Heart right ventricle (tissue), 16 donors: ENCODE measurements at places on chromosomes 2 and 18. TPM values are rescaled to one million over a fixed set of nuclear protein-coding genes. Genes with fewer than 3 reads are reported as not detected.

ANKRD23 gene
- 2.6 TPM for total RNA-seq

SCYGR7 gene
- total RNA-seq, result not detected

GKN1 gene
- not detected for total RNA-seq

- DNase-seq, result peak; percentile 29
Observed at GRCh38 chr2:66575625-66576310, 140.8 kb downstream of the MEIS1 start.

GRCh38 chr2:38959938-38960608 is 70.4 kb downstream of the ARHGEF33 start:
- DNase-seq, result peak; percentile 62

- DNase-seq, result peak; percentile 7
Observed at GRCh38 chr2:28869494-28870145, 489 bp downstream of the TRMT61B start.

GRCh38 chr2:177914247-177914646 is 158.3 kb downstream of the PDE11A start:
- DNase-seq, result no peak

GRCh38 chr2:95328358-95329125 is 31.4 kb downstream of the KCNIP3 start:
- DNase-seq, result no peak
